ENCODE measurements at places on chromosomes 4 and X.

- DNase-seq = no peak
Observed at GRCh38 chrX:25072247-25072646, 56.5 kb upstream of the ARX start.

DNA sequence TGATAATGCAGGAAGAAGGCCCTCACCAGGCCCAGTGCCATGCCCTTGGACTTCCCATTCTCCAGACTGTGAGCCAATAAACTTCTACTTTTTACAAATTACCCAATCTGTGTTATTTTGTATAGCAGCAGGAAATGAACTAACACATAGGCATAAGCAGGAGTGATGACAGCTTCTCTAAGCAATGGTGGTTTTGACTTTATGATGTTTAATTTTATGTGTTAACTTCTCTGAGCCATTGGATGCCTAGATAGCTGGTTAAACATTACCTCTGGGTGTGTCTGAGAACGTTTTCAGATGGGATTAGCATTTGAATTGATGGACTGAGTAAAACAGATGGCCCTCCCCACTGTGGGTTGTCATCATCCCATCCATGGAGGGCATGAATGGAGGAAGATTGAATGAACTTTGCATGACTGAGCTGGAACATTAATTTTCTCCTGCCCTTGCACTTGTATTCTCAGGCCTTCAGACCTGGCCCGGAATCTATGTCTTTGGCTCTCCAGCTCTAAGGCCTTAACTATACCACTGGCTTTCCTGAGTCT, 13.9 kb upstream of the PDLIM3 start:
- DNase-seq = no peak

DNA sequence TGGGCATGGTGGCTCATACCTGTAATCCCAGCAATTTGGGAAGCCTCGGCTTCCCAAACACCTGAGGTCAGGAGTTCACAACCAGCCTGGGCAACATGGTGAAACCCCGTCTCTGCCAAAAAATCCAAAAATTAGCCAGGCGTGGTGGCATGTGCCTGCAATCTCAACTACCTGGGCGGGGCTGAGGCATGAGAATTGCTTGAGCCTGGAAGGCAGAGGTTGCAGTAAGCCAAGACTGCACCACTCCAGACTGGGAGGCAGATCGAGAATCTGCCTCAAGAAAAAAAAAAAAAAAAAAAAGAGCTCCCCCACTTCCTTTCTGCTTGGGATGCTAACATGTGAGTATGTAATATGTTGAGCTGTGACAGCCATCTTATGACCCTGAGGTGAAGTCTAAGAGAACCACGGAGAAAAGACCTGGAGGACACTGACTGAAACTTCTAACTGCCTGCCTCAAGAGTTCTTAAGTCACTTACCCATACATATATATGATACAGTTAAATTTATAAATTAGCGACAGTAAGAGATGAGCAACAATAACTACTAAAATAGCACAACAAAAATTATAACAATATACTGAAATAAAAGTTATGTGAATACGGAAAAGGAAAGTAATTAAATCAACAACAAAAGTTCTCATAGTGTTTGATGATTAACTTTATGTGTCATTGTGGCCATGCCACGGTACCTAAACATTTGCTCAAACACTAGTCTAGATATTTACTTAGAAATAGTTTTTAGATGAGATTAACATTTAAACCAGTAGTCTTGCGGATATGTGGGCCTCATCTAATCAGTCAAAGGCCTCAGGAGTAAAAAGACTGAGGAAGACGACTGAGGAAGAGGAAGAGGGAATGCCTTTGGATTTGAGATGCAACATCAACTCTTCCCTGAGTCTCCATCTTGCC, 178.3 kb downstream of the OPHN1 start:
- no peak for DNase-seq

GRCh38 chr4:1973661-1974060, 35.1 kb downstream of the NELFA start:
- no peak for DNase-seq

DNA sequence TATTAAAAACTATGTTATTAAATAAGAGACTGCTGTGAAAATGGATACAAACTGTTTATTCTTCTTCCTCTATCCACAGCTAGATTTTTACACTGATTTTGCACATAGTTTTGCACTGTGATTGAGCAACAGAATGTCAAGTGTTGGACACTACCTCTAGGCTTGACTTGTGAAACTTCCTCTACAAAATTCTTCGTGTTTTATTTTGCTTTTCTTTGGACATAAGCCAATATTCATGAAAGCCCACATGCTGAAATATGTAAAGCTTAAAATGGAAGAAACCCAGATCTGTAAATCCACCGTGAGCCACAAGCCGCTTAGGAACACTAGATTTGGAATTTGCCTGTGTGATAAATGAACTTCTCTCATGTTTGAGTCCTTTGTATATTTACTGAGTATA, 849.4 kb downstream of the FSTL5 start:
- DNase-seq = no peak

DNA sequence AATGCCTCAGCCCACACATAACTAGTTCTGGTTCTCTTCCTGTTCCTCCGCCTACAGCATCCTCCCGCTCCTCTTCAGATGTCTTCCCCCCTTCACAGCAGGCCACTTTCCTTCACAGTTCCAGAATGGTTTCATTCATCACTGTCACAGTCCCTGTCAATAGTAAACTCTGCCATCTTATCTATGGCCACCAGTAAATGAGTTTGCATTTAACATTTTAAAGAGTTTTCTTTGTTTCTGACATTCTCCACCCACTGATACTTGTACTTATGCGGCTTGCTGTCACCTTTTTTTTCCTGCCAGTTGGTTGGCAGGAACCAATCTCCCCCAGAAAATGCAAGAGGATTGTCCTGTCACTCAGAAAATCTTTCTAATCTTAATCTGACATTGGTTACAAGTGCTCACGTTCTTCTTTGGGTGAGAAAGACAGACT, 114.1 kb downstream of the GLUD2 start:
- no peak for DNase-seq

DNA sequence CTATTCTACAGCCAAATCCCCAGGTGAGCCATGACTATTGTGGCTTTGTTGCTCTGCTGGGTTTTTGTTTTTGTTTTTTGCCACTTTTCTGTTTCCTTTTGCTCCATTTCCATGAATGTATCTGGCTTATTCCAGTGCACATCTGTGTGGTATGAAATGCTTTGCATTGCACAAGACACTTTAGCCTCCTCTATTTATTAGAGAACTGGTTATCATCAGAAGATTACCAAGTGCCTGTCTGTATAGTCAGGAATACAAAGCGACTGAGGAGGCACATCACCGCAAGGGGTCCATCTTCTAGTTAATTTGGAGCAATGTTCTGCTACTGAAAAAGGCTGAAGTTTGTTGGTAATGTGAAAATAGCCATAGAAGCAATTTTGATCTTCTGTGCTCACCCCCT, 120.8 kb downstream of the DCLK2 start:
- DNase-seq = no peak

DNA sequence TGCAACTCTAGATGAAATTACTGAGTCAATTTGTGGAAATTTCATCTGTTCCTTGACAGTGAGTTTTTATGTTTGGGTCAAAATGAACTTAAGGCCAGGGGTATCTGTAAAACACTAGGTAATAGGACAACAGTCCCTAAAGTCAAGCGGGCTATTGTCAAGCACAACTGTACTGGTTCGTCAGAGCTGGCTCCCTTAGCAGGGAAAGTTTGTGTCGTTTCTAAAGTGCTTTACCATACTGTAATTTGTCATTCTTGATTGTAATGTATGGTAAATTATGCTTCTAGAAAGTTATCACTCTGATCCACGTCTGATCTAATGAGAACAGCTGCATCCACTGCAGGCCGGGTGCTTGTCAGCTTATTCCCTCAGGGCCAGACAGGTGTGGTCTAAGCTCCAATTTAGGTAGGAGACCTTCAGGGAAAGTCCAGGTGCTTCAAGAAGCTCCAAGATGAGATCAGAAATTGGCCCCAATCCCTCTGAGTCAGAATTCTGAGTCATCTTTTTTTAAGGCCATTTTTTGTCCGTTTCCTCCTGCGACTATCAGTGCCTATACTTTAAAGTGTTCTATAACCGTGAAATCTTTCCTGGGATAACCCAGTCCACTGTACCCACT, 92.2 kb downstream of the PALLD start:
- no peak for DNase-seq

DNA sequence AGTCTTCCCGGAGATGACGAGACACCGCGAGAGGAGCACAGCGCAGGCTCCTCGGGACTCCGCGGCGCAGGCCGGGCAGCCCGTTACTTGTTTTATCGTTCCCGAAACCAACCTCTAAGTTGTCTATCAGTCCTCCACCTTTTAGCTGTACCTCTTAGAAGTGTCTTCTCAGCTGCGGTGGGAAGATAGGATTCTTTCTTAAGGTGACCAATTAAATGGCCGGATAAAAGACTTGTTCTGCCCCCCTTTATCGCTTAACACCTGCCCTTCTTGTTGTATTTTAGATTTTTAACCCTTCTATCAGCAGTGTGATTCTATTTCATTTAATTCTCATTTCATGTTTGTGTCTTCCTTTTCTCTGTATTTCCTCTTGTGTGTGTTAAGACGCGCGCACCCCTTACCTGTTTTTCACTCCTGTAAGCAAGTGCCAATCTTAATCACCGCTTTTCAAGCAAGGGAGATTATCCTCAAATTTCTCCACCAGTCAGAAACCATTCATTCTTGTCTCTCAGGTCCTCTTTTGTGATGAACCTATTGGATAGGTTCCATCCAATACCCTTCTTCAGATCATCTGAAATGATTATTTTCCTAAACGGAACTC, at the start of gene SLC9B2:
Gene SLC9B2, minus strand, starts transcription at position 15 of the 601 bp plus-strand sequence. CDS start 9,211 bp downstream, outside the sequence.
- DNase-seq = no peak

GRCh38 chr4:137651128-137651527, 118.8 kb upstream of the PCDH18 start:
- DNase-seq = no peak

DNA sequence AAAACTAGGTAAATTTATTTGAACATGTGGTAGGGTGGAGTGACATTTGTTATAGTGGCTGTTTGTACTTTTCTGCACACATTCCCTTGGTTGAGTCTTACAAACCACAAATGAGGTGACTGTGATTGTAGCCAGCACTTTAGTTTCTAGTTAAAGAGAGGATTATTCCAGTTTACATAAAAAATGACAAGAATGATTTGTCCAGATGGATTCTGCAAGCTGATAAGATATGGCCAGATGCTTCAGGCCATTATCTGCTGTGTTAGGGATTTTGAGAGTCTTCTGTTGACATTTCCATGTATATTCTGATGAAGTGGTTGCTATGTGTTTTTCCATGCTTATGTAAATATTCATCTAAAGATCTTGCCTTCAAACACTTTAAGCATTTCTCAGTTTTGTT, 31.0 kb upstream of the PDE5A start:
- no peak for DNase-seq

GRCh38 chr4:156875704-156876103, 95.9 kb downstream of the PDGFC start:
- DNase-seq = no peak

DNA sequence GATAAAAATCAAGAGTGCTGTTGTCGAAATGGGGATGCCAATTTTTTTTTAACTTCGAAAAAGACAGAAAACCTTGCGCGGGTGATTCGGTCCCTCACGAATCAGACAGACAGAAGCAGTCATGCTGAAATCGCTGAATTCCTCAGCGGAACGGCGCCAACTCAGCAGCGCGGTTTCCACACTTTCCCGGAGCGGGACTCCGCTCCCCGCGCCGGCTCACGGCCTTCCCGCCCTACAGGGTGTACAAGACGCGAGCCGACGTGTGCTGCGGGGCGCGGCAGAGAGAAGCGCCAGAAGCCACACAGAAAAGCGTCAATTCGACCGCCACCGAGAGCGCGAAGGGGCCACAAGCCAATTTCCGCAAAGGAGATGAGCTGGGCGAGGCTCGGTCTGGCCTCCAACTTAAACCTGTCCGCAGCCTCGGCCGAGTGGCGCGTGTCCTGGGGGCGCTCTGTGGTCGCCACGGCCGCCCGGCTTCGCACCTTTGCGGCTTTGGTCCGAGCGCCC, 1.3 kb downstream of the NEXMIF start:
- peak; percentile 11 for DNase-seq

GRCh38 chrX:108159028-108159670, 67.6 kb downstream of the ATG4A start:
- DNase-seq = no peak

- no peak for DNase-seq
Observed at GRCh38 chr4:81828991-81829390, 357.3 kb upstream of the RASGEF1B start.

- no peak for DNase-seq
Observed at GRCh38 chr4:855880-856224, 29.9 kb upstream of the CPLX1 start.

GRCh38 chr4:22969287-22969896, 276.7 kb downstream of the GBA3 start:
- no peak for DNase-seq

DNA sequence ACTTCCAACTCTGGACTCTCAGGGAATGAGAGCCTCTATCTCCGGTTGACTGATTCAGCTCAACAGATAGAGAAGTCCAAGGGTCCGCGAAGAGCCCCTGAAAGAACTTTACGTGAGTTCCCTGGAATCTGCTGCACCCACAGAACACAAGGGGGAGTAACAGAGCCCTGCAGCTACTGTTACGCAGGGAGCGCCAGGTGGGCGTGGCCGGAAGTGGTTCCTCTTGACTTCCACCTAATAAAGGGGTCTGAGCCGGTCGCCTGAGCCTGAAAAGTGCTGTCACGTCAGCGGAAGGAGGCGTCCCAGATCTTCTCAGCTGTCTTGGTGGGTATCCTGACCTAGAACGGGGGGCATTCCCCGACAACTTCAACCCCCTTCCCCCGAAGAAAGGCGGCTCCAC, at the start of gene MAGEB6:
Gene MAGEB6, plus strand, starts transcription at position 237 of the 400 bp plus-strand sequence. CDS start 1,407 bp downstream, outside the sequence.
- no peak for DNase-seq

DNA sequence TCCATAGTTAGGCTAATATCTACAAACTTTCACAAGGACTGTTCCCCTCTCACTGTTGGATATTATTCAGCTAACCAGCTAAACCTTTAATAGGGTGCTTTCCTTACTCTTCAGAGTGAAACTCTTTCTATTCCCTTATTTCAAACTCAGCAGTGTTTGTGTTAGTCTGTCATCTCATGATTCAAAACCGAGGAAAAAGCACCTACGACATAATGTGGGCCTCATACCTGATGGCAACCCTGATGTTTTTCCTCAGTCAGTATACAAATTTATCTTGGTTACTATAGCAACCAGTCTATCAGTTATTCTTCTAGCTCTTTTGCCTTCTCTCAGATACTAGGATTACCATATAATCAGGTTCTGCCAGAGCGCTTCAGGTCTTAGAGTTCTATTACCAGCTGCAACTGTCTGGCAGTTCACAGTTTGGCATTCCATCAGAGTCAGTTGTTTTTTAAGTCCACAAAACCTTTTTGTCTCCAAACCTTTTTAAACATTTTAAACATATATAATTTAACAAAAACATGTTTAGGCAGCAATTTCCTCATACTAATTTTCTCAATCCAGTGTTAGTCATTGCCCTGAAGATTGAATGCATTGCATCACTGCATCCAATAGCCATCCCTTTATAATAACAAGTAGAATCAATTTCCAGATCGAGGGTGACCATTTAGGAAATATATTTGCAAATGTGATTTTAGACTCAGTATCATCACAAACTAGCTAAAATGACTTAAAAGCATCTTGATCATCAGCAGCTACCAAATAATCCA, 7.4 kb downstream of the WDR44 start:
- no peak for DNase-seq
